Stimulated activated effector memory CD8-positive, alpha-beta T cell treated with anti-CD3 and anti-CD28 coated beads, Interleukin-12 subunit alpha, Interleukin-12 subunit beta, amount 100 ng/mL, for 72 hours (primary cell): ENCODE measurements at places on chromosomes 12 and 14.

DNA sequence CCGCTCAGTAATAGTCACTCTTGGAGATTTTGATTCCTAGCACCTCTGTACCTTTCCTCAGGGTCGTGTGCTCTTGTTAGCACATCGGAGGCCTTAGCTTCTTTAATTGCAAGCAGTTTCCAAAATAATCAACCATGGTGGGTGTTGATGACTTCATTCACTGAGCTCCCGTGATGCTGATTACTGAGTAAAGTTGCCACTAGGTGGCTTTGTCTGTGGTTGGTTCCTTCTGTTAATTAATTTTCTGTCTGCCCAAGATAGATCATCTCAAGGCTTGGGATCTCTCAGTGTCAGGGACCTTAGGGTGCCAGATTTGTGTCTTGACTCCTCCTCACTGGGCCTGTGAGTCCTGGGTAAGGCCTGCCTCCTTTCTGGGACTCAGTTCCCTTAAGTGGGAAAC is 54.3 kb downstream of the PTPN11 start:
- no peak for DNase-seq

DNA sequence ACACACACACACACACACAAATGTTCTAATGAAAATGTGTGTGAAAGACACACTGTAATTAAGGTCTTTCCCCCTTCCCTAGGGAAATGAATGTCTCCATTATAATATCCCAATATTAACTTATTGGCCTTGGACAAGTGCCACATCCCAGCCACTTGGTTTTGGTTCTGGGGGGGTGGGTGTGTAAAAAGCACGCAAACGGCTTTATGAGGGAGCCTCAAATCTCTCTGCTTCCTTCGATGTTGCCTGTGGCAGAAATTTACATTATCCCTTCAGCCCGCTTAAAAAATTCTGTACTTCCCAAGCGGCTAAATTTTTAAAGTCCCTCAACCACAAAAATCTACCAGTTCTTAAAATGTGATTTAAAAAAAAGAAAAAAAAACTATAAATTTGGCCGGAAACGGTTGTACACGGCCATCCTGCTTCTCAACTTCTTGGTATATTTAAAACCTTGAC is 432 bp downstream of the C14orf93 start:
- no peak for DNase-seq

DNA sequence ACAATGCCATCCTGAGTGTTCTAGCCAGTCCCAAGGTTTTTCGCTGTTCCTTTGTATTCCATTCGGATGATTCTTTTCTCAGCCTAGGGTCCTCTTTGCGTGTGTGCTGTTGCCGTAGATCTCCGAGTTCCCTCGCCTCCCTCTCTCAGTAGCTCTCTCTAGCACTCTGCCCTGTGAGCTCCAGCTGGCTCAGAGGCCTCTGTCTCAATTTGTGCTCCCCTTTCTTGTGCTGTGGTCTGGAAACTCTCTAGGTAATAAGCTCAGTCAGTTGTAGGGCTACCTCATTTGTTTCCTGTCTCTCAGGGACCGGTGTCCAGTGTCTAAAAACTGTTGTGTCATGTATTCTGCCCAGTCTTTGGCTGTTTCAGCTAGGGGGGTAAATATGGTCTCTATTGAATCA is 179.3 kb downstream of the PCNX1 start:
- DNase-seq = no peak

DNA sequence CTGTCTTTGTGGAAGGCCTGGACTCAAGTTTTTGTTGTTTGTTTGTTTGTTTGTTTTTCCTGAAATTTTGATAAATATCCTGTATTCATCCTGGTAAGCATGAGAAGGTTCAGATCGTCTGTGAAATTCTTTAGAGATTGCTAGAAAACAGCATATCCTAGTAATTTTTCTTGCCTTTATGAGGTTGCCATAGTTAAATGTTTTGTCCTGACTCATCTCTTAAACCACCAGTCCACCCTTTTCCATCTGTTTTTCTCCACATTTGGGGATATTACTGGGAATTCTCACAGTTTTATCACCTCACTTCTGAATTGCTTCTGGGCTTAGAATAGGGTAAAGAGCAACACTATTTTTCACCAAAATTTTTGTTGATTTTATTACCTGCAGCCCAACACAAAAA is 248.3 kb downstream of the FBXL14 start:
- DNase-seq = no peak

- no peak for DNase-seq
These were observed 647.4 kb downstream of the MED13L start for GRCh38 chr12:115630136-115630535.

DNA sequence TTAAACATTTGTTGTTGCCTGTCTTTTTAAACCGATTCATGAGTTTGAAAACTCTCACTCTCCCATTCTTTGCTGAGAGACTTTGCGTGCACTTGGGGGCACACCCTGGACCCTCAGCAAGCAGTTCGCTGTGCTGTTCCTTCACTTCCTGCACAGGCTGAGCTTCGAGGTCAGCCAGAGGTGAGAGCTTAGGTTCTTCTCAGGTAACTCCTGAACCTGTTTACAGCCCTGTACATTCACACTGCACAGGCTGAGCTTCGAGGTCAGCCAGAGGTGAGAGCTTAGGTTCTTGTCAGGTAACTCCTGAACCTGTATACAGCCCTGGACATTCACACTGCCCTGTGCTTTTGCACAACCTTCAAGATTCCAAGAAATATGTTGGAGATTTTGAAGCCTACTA is 9.8 kb upstream of the CLECL1 start:
- no peak for DNase-seq
